ENCODE measurements at places on chromosomes 12 and 14. TPM values are rescaled to one million over a fixed set of nuclear protein-coding genes. Genes with fewer than 3 reads are reported as not detected.

- no peak for DNase-seq
Observed at GRCh38 chr12:79298506-79298905, 392.3 kb downstream of the PAWR start.

DNA sequence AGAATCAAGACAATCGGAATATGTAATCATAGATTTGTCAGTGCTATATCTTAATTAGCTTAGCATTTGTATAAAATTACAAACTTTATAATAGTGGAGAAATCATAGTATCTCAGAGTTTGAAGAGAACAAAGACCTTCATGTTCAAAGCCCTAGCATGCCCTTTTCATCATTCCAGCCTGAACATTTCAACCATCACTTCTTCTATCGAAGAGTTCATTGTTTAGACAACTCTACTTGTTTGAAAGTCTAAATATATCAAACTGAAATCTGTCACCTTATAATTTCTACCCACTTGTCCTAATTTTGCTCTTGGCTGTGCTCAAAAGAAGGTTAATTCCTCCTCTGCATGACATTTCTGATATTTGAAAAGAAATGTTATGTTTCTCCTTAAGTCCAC, 325.9 kb downstream of the GPHN start:
- DNase-seq: no peak

TMEM117 gene
- 42.2 TPM for total RNA-seq

DNA sequence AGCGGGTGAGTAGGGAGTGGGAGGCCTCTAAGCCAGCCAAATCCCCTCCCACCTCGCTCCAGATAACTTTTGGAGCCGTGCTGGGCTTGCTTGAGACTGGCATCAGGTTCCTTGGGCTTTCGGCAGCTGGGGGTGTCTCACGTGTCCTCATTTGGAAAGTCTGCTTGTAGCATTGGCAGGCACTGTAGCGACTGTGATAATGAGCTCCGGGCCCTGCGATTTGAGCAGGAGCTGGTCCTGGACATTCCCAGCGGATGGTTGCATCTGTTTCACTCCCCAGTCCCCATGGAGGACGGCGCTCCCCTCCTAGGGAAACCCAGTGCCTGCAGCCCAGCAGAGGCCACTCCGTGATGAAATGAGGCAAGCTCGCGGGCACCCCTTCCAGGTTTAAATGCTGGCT, 49.4 kb downstream of the DGLUCY start:
- DNase-seq: no peak

GRCh38 chr12:18926188-18926587, 188.3 kb downstream of the CAPZA3 start:
- no peak for DNase-seq

DNA sequence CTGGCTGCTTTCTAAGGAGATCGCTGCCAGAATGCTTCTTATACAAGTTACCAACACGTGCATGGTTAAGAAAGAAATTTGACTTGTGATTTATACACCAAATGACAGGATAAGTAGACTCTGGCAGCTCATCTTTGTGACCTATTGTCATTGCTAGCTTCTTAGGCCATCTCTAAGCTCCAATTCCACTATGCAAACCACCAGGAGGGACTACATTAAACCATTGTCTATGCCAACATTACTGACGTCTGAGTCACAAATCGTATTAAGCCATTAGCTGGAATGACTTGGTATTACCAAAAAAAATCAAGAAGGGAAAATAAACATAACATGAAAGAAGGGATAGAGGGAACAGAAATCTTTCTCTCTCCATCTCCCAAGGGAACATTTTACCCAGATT, 15.8 kb upstream of the VPS33A start:
- no peak for DNase-seq

DNA sequence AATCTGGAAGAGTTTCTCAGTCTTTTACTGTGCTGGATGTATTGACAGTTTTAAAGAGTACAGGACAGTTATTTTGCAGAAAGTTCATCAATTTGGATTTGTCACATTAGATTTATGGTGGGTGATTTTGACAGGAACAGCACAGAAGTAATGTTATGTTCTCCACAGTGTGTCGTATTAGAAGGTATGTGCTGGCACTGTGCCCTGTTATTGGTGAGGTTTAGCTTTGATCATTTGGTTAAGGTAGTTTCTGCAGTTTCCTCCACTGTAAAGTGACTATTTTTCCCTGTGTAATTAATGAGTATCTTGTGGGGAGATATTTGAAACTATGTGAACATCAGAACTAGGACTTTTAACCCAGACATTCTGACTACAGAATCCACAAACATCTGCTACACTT, 308.5 kb upstream of the TBX3 start:
- no peak for DNase-seq

ANO2 gene
- total RNA-seq: 11.8 TPM

- no peak for DNase-seq
Observed at GRCh38 chr14:71754422-71755095, 177.7 kb upstream of the RGS6 start.

KCNC2 gene
- total RNA-seq: not detected

SIX6 gene
- not detected for total RNA-seq

HOXC12 gene
- total RNA-seq: not detected

SARNP gene
- total RNA-seq: 49.4 TPM

CLEC1B gene
- total RNA-seq: not detected

DNA sequence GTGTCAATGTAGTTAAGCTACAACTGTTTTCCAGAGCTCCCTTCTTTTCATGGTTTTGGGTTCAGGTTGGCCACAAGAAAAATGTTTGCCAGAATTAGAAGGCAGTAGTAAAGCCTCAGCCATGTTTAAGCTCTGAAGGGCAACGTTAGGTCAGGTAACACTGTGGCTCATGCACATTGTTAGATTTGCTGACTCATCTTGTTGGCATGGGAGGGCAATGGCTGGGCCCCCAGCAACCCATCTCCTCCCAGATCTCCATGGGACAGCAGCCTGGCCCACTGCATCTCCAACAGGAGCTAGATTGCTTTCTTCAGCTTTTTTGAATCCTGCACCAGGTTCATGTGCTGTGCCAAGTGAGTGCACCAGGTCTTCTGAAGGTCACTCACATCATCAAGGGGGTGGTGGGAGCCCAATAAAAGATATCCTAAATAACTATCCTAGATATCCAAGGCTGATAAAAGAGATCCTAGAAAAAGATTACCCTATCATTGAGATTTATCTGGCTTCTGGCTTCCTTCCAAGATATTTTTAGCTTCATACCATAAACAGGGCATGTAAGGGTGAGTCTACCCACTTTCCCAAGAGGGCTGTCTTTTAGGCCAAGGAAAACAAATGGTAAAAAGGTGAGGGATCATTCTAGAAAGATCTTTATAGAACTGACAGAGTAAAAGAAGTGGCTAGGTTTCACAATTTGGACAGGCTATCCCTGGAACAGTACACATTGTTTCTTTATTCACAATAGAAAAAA, 28.9 kb downstream of the PTGER2 start:
- DNase-seq: no peak

DNA sequence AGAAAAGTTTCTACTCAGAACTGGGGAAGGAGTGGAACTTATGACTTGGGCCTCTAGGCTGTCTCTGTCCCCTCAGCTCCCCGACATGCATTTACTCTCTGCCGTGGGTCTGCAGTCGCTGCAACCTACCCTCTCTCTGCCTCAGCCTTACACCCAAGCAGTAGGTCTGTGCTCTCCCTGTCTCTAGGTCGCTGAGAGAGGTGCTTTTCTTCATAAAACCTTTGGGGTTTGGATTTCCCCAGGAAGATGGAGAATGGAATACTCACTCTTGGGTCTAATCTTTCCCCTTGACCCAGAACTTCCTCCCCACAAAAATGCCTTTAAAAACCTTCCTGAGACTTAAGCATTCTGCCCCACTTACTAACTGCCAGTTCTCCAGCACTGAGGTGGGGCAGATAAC, 12.9 kb downstream of the GPR84 start:
- no peak for DNase-seq

SLC25A47 gene
- total RNA-seq: not detected

DNA sequence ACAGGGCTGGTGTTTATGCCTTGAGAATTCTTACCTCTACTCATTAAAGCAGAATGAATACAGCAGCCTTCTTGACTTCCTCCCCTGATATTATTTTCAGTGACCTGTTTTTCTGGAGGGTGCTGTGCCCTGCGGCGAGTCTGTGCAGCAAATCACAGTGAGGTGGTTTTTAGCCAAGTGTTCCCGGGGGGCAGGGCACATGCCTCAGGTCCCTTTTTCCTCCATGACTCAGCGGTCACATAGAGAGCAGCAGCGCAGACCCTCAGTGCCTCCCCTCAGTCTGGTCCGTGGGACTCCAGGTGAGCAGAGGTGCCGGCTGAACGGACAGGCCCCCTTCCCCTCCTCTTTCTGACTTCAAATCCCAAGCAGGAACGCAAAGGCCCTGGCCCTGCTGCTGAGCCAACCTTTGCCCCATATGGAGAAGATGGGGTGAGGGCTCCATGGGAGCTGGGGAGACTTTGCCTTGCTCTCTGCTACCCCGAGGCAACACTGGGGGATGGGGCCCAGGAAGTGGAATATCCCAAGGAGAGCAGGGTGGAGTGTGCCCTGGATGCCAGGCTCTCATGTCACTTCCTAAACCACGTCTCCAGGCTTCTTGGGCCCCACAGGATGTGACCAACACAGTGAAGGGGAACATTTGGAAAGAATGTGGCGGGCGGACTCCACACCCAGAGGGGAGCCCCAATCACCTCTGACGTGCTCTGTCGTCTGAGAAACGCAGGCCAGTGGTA, 90.0 kb downstream of the DHRS2 start:
- DNase-seq: no peak

- DNase-seq: no peak
Observed at GRCh38 chr14:43877351-43877960, 629.6 kb downstream of the FSCB start.

DNA sequence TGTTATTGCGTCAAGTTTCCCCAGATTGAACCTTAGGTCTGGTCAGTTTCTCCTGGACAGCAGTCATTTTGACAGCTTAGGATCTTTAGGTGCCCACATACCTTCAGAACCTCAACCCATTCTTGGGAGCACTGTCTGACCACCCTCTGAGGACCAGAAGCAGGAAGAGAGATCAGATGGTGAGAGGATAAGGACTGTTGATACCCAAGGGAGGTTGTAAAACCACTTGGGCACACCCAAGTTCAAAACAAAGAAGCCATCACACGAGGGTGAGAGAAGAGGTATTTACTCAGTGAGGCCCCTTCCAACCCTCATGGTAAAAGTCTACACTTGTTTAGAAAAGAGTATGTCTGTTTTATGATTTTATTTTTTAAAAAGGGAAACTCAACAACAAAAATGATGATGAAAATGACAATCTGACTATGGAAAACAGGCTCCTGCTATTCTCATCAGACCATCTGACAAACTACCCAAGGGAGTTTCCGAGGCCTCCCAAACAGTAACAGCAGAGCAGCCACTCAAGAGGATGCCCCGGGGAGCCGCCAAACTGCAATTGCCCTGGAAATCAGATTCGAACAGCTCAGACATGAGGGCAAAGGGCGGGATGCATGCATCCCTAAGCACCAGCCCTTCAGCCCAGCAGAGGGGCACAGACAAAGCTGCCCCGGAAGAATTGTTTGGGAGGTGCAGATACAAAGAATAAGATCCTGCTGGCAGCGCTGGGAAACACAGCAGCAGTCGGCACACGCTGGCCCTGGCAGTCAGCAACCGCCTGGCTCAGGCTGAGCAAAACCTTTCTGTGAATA, 162.6 kb upstream of the PLEKHG7 start:
- DNase-seq: no peak

GRCh38 chr12:13941258-13942249, 39.8 kb downstream of the GRIN2B start:
- DNase-seq: no peak

CSRP2 gene
- 66.6 TPM for total RNA-seq

RNF212B gene
- total RNA-seq: not detected

ZC2HC1C gene
- total RNA-seq: 1.1 TPM

DNA sequence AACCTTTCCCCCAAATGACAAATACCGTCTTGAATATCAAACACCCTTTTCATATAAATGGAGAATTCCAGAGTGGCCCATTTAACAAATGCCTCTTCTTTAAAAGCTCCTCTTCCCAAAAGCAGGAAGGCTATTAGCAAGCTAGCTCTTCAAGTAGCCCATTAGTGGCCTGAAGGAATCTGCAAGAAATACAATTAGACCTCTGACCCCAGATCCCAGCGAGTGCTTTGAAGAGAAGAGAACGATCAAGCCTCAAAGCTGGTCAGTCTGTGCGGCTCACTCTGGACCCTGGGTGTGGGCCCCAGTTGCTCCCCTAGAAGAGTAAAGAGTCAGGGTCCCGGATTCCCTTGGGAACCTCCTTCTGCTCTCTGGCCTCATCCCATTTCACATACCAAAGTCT, 325.6 kb downstream of the NUAK1 start:
- no peak for DNase-seq

DNA sequence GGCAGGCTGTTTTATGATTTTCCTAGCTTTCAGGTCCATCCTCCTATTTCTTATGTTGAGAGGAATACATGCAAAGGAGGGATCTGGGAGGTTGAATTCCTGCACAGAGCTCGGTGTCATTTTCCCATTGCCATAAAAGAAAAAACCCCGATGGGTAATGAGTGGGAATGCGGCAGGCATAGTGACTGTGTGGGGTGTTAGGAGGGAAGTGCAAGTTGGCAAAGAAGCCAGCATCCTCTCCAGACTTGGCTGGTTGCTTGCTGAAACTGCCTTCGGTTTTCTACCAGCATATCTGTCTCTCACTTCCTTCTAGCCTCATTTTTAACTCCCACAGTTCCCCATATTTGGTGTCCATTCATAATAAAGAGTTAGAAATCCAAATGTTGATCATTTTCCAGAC, 1046.1 kb downstream of the SLC6A15 start:
- DNase-seq: no peak

CLEC2D gene
- total RNA-seq: 1.6 TPM

DNA sequence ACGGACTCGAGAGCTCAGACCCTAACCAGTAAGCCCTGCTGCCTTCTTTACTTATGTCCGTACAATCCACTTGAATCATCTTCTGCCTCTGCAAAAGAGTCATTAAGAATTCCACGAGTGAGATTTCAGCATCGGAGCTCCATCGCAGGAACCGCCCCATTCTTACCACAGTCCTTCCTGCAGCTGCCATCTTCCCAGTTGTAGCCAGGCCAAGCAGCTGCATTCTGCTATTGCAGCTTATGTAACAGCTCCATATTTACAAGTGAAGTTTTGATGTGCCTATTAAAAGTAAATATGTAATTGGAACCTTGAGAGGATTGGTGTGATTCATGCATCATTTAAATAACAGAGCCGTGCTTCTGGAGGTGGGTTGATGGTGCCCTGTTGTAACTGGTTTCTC, 157.4 kb downstream of the KICS2 start:
- DNase-seq: no peak

GRCh38 chr12:10571141-10571540, 42.3 kb downstream of the MAGOHB start:
- no peak for DNase-seq

GRCh38 chr14:33693237-33693636, 257.6 kb downstream of the EGLN3 start:
- no peak for DNase-seq

CCDC38 gene
- not detected for total RNA-seq

- DNase-seq: no peak
Observed at GRCh38 chr12:27289414-27289813, 43.2 kb upstream of the BMAL2 start.

- DNase-seq: no peak
Observed at GRCh38 chr12:63420206-63420644, 248.1 kb downstream of the DPY19L2 start.

GRCh38 chr14:77011245-77011644, 17.3 kb downstream of the IRF2BPL start:
- no peak for DNase-seq
